ENCODE measurements at places on chromosomes 4 and X.

GRCh38 chr4:85426366-85426765 is 48.6 kb upstream of the ARHGAP24 start:
- DNase-seq: no peak

- DNase-seq: no peak
These were observed 318.6 kb upstream of the BMP3 start for GRCh38 chr4:80711956-80712355.

- no peak for DNase-seq
These were observed 10.4 kb downstream of the SLC9B1 start for GRCh38 chr4:103008875-103009729.

DNA sequence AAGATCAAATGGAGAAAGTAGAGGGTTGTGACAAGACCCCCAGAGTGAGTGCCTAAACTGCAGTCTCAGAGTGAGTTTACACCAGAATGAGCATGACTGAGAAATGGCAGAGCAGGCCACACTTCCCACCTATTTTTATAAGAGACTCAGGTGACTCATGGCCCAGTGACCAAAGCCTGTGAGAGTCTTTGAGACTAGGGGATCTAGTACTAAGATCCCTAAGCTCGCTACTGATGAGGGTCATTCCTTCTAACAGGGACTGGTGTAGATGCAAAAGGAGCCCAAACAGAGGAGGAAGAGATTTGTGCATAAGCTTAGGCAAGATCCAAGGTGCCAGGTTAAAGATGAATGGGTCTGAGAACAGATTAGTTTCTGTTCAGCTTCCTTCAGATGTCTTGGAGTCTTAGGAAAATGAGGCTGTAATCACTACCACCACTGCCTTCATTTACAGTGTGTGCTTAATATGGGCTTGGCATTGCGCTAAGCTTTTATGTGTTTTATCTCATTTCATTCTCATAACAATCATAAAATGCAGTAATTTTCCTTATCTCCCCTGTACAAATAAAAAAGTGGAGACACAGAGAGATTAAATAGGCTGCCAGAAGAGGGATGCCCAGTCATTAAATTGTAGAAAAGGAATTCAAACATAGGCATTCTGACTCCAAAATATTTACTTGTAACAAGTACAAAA is 62.8 kb downstream of the RWDD4 start:
- DNase-seq: no peak

- DNase-seq: no peak
These were observed 3.9 kb upstream of the NKX6-1 start for GRCh38 chr4:84502955-84503373.

GRCh38 chrX:13092455-13092941 is 48.1 kb upstream of the FAM9C start:
- DNase-seq: peak; percentile 41

GRCh38 chr4:189206953-189207352 is 733.7 kb upstream of the FRG1 start:
- no peak for DNase-seq

GRCh38 chr4:82809619-82810018 is 11.0 kb upstream of the SCD5 start:
- no peak for DNase-seq

GRCh38 chrX:149060921-149061320 is 444.2 kb downstream of the IDS start:
- DNase-seq: no peak

DNA sequence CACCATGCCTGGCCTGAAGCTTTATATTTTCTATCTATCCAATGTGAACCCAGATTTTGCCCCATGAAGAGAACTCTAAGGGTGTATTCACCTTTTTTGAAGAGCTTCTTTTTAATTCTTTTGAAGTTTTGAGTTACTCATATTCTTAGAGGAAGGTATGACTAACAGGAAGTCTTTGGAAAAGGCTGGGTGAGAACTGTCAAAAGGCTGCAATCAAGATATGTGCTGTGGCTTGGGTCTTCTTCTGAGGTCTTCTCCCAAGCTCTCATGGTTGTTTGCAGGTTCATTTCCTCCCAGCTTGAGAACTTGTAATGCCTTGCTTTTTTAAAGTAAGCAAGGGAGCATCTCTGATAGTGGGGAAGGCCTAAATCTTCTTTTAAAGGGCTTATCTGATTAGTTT is 3.1 kb upstream of the C4orf17 start:
- DNase-seq: no peak

DNA sequence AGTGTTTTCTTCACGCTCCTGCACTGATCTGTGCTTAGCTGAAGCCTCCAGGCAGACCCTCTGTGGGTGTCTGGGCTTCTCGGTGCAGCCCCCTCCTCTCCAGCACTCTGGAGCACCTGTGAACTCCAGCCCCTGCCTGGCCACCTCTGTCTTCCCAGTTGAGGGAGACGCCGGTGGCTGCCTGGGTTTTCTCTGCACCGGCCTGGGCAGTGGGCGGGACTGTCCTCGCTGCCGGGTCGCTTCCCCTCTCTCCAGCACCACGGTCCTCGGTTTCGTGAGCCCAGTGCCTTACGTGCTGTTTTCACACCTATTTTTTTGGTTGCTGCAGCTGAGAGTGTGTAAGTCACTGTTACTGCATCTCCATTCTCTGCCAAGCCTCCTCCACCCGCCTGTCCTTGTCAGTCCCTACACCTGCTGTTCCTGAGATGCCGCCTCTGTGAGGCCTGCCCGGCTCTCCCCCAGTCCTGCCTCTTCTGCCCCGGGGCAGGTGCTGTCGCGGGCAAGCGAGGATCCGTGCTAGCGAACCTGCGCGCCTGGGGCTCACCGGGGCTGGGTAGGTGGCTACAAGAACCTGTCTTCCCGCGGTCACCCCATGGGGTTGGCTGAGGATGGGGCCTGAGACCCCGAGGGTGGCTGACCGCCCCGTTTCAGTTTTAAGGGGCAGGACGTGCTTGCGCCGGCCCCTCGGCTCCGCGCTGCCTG is 2.4 kb upstream of the FGFRL1 start:
- DNase-seq: no peak

GRCh38 chrX:24216827-24217226 is 67.3 kb downstream of the ZFX start:
- no peak for DNase-seq

DNA sequence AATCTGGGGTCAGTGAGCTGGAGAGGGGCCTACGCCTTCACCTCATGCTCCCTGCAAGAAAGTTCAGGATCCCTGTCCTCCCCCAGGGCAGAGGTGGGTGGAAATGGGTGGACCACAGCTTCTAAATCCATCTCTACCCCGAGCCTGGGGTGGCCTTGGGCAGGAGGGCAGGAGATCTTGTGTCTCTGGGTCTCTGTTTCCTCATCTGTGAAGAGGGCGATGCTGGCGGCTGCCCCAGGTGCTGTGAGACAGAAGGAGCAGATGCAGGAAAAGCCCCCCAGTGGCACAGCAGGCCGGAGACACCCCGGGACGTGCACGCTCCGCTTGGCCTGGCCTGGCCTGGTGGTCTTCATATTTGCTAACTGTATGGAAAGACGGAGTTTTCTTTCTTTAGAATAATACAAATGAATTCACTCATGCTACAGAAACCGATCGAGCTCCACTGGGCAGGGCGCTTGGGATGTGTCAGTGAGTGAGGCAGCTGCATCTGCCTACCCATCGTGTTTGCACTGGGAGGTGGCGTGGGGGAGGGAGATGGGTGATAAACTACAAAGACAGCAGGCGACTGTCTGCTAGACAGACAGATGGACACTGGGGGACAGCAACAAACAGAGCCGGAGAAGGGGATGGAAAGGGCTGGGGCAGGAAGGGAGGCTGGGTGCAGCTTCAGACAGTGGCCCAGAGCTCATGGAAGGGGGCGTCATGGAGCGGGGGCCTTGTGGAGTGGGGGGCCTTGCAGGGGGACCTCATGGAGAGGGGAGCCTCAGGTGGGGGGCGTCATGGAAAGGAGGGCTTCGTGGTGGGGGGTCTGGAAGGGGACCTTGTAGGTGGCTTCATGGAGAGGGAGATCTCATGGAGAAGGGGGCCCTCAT is 136.2 kb downstream of the CPZ start:
- DNase-seq: no peak

GRCh38 chr4:183356173-183356830 is 34.1 kb upstream of the CLDN24 start:
- no peak for DNase-seq
